ENCODE measurements at places on chromosomes 11 and 22.

- no peak for DNase-seq
These were observed 92.1 kb upstream of the MTMR2 start for GRCh38 chr11:96015906-96016565.

- no peak for DNase-seq
These were observed 41.7 kb upstream of the BMAL1 start for GRCh38 chr11:13235895-13236294.

- DNase-seq, result no peak
These were observed 709 bp downstream of the MRGPRX4 start for GRCh38 chr11:18173225-18173866.

- DNase-seq, result no peak
These were observed 112.7 kb upstream of the SLC5A12 start for GRCh38 chr11:26834601-26835000.

DNA sequence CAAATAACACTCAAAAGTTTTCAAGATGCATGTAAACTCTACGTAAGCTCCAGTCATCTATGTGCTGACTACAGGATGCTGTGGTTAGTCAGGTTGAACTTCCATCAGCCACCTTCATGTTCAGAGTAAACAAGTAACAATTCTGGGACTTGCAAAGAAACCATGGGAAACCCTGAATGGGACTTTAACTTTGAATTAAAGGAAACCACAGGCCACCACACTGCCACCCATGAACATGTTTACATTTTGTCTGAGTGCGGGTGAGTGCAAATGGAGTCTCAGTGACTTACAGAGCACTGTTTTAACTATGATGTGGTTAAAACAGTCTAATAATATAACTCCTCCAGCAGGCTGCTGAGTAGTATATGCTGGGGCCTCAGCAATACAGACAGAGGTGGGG, 12.9 kb upstream of the SYTL2 start:
- DNase-seq, result no peak

GRCh38 chr11:64846998-64847666, 2.7 kb upstream of the CDC42BPG start:
- DNase-seq, result peak; percentile 89

DNA sequence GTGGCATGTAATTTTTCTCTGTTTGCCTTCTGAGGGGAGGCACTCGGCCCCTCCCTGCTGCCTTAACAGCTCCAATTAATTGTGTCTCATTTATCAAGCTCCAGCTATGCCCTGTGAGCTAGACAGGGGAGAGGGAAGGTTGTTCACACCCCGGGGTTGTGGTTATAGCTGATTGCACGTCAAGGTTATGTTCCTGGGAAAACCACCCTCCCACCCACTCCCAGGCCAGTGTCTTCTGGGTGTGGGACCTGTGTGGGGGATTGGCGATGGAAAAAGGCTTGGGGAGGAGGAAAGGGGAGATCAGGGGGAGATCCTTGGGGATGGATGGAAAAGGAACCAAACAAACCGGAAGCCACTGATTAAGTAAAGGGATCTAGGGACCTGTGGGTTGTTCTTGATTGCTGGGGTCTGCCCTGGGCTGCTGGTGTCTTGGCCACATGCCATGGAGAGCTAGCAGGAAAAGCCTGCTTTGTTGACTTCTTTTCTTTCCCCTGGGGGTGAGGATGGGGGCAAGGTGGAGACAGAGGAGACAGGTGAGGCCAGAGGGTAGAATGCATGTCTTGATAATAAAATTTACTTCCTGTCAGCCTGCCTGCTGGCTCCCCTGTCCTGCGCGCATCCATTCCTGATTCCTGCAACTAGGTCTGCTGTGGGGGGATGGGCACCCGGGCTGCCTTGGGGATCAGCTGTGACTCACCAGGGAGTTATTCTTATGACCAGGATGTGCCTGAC, 13.5 kb upstream of the SORL1-AS1 start:
- peak; percentile 97 for DNase-seq

GRCh38 chr11:120385655-120386054, 49.4 kb downstream of the ARHGEF12 start:
- no peak for DNase-seq

DNA sequence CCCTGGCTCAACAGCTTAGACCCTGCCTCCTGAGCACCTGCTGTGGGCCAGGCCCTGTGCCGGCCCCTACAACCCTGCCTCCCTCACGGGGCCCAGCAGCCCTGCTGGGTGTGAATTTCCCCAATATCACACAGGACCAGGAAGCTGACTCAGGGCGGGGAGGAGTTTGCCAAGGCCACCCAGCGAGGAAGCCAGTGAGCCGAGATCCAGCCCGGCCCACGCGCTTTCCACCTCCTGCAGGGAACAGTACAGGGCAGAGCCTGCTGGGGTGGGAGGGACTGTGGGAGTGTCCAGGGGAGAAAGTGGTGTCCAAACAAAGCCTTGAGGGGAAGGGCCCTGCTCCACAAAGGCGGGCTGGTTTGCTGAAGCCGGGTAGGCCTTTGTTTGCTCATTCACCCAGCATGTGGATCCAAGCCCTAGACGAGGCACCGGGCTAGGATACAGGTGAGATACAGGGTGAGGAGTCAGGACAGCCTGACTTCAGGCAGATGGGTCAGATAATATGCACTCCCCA, 26.8 kb downstream of the RPL3 start:
- peak; percentile 95 for DNase-seq

GRCh38 chr11:2315395-2316168, 13.8 kb downstream of the TSPAN32 start:
- no peak for DNase-seq

DNA sequence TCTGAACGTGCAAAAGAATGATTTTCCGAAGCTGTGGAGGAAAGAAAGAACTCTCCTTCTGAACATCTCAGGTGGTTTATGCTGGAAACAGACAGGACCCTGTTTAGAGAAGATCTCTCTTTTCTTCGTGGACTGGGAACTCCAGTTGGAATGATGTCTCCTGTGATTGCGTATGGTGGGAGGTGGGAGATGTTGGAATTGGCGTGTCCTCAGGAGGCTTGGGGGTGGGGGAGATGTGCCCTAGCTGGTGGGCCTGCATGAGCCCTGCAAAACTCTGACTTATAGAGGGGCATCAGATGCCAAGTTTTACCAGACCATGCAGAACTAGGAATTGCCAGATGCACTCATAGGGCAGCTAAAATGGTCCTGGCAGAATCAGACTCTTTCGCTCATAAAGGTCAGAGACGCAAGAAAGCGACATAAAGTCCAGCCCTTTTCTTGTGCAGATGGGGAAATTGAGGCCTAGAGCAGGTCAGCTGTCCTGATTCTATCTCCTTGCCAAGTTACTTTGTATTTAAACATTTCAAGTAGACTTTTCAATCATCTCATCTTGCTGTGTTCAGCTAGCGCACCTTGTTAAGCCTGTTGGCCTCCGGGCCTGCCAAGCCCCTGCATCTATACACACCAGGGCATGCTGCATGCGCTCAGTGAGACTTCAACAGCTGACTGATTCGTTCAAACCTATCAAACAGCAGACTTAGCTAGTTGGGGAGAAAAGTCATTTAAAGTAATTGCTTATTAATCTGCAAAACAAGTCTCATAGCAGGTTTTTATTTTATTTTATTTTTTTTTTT, 34.2 kb upstream of the EHF start:
- DNase-seq, result no peak

- DNase-seq, result peak; percentile 68
These were observed 15.1 kb downstream of the FIBIN start for GRCh38 chr11:27008811-27009535.

DNA sequence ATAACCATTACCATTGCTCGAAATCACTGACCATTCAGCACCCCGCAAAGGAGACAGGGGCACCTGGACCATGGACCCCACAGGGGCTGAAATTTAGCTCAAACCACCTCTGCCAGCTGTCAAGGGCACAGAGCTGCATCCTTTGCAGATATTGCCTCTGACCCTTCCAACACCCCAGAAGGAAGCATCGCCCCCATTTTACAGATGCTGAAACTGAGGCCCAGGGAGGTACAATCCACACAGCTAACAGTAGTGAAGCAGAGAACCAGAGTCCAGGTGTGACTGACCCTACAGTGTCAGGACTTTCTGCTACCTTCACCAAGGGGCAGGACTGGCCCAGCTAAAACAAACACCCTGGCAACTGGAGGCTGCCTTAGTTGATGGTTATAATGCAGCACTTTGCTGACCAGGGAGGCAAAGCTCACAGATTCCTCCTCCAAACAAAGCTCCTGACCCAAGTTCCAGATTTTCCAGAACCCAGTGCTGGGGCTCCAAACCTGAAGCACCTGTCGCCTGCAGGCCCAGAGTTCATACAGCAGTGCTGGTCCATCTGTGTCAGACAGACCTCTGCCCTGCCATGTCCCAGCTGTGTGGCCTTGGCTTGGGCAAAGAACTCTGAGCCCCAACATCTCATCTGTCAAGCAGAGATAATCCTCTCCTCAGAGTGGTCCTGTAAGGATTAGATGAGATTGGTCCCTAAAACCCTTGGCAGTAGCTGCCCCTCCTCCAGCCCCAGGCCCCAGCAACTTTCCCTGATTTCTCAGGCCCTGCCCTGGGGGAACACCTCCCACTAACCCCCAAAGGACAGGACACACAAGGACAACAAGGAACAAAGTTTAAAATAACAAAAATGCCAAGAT, 15.2 kb upstream of the ARAP1 start:
- DNase-seq, result no peak

All from epithelial cell of esophagus (primary cell).